Natural killer cell (primary cell): ENCODE measurements at places on chromosomes 11 and 22.

DNA sequence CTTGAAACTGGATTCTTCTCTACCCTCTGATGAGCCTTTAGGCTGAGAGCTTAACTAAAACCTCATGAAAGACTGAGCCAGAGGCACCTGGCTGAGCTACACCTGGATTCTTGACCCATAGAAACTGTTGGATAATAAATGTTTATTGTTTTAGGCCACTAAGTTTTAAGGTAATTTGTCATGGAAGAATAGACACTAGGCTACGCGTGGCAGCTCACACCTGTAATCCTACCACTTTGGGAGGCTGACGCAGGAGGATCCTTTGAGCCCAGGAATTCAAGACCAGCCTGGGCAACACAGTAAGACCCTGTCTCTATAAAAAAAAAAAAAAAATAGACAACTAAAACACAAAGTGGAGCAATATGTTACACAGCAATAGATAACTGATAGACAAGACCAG is 29.2 kb upstream of the UPB1 start:
- DNase-seq = no peak

DNA sequence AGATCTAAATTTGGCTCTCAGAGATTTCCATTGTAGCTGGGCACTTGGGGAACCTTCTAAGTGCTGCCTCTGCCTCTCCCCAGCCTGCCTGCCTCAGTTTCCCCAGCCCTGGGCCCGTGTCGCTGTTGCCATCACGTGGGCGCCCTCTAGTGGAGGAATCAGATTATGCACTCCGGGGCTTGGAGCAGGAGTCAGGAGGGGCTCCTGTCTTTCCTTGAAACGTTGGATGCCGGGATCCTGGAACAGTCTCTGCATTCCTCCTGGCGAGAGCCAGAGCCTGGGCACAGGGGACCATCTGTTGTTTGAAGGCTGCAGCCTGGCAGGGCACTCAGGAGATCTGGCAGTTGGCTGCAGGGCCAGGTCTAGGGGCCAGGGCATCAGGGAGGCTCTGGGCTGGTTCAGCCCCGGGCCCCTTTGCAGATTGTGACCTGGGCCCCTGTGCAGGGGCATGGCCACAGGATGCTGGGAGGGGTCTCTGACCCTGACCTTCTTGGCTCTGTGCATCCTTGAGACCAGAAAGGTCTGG is 71.6 kb downstream of the LRP5 start:
- DNase-seq = peak; percentile 74

- peak; percentile 82 for DNase-seq
Observed at GRCh38 chr11:65314501-65315203, at the start of gene CDC42EP2. Gene CDC42EP2, plus strand, starts transcription at chr11:65314866. Its CDS starts 6,033 bp downstream, at chr11:65320899.

DNA sequence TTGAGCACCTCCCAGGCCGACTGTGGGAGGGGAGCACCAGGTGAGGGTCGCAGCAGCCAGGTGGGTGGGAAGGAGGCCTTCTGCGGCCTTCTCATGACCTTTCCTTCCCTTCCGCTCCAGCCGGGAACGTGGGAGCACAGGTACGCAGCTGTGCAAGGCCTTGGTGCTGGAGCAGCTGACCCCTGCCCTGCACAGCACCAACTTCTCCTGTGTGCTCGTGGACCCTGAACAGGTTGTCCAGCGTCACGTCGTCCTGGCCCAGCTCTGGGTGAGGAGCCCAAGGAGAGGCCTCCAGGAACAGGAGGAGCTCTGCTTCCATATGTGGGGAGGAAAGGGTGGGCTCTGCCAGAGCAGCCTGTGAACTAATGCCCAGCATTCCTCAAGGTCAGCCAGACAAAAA is 2.6 kb downstream of the IL18BP start:
- DNase-seq = no peak

GRCh38 chr11:113876074-113876797 is 864 bp upstream of the USP28 start:
- DNase-seq = peak; percentile 24

DNA sequence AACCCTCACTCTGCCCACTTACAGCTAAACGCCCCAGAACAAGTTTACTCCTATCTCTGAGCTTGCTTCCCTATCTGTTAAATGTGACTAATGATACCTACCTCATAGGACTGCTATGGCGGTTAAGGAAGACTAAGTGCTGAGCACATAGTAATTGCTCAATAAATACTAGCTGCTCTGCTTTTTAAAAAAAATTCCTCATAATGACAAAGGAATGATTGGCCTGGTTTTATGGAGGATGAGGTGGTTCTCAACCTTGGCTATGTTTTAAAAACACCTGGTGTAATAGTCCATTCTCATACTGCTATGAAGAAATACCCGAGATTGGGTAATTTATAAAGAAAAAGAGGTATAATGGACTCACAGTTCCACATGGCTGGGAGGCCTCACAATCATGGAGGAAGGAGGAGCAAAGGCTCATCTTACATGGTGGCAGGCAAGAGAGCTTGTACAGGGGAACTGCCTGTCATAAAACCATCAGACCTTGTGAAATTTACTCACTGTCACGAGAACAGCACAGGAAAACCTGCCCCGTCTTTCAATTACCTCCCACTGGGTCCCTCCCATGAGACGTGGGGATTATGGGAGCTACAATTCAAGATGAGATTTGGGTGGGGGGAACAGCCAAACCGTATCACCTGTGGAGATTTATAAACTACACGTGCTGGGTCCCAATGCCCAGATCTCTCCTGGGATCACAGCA is 127.2 kb upstream of the SYT13 start:
- no peak for DNase-seq

DNA sequence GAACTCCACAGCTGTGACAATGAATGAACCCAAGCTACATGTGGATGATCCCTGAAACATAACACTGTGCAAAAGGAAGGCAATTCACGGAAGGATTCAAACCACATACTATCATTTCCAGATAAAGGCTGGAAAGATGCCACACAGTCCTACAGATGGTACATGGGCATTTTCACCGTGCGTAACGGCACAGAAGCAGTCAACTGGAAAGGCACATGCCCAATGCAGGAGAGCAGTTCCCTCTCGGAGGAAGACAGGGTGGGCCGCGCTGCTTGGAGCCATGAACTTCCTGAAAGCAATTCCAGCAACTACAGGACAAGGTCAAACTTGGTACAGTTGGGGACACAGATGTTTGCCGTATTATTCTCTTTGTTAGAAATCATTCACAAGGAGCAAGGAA is 103.7 kb downstream of the SHANK2 start:
- no peak for DNase-seq

DNA sequence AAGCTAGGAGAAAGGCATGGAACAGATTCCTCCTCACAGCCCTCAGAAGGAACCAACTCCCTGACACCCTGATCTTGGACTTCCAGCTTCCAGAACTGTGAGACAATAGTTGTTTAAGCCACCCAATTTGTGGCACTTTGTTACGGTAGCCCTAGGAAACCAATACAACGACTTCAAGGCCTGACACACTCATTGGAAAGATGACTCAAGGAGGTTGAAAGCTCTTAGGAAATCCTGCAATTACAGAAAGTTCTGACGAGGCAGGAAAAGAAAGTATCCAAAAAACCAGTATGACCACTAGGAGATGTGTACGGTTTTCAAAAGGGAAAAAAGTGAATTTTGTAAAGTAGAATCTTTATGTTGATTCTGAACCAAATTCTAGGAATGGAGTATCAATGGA is 161.4 kb downstream of the SWAP70 start:
- DNase-seq = no peak

DNA sequence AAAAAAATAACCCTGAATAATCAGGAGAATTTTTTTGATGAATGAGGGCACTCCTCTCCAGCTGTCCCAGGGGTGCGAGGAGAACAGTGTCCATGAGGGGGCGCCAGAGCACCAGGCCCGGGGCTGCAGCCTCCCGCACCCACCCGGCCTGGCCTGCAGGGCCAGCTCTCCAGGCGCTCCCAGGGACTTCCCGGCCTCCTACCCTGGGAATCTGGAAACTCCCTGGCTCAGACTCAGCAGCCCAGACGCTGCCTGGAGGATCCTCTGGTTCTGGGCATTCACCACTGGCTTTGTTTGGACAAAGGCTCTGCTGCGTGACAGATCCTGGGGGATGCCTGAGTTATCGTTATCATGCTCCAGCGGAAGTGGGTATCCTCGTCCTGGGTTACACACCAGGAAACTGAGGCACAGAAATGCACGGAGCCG is 31.0 kb downstream of the MCM5 start:
- peak; percentile 75 for DNase-seq

- DNase-seq = no peak
Observed at GRCh38 chr22:43777286-43777685, 34.8 kb downstream of the EFCAB6 start.

DNA sequence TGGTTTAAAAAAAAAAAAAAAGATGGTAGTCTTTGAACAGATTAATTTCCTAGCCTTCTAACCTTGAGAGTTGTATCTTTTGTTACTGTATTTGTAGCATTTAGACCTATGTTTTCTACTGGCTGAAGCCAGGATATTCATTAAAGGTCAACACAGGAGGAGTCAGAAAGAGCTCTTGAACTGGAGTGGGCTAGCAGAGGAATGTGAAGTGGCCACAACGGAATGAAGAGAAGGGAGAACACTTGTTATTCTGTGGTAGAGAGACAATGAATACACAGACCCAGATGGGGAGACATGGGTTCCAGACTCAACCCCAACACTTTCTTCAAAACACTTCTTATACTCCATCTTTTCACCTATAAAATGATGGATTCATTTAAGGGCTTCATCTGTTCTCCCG is 88.1 kb downstream of the RELT start:
- DNase-seq = no peak

GRCh38 chr11:612201-612960 is 3.4 kb downstream of the IRF7 start:
- peak; percentile 49 for DNase-seq

- DNase-seq = no peak
Observed at GRCh38 chr11:134097166-134097565, 28.3 kb downstream of the JAM3 start.

DNA sequence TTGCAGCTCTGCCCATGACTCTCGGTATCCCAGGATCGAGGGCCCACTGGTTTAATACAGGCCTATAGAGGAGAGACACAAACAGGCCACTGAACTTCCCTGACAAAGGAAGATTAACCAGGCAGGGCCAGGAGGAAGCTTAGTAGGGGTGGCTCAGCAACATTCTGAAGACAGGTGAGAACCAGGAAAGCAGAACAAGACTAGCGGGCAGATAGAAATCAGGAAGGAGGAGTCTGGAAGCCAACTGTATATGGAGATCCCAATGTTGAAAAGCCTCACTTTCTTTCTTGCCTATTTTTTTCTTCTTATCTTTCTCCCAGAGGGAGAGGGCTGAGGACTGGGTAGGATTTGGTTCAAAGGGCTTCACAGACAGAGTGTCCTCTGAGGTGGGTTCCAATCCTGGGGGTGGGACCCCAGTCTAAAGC is 5.4 kb downstream of the PI4KA start:
- DNase-seq = no peak

- DNase-seq = no peak
Observed at GRCh38 chr11:368414-369335, 624 bp upstream of the B4GALNT4 start.

DNA sequence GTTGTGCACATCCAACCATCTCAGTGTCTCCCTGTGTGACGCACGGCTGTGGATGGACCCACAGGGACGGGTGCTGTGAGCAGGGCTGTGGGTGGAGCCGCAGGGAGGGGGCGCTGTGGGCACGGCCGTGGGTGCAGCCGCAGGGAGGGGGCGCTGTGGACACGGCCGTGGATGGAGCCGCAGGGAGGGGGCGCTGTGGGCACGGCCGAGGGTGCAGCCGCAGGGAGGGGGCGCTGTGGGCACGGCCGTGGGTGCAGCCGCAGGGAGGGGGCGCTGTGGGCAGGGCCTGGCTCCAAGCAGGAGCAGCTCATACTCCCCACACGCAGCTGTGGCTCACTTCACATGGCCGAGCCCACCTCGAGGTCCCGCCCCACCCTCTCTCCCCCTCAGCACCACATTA is 6.0 kb upstream of the MAPK11 start:
- DNase-seq = no peak

- DNase-seq = no peak
Observed at GRCh38 chr22:19626042-19626587, 88.2 kb upstream of the SEPTIN5 start.

DNA sequence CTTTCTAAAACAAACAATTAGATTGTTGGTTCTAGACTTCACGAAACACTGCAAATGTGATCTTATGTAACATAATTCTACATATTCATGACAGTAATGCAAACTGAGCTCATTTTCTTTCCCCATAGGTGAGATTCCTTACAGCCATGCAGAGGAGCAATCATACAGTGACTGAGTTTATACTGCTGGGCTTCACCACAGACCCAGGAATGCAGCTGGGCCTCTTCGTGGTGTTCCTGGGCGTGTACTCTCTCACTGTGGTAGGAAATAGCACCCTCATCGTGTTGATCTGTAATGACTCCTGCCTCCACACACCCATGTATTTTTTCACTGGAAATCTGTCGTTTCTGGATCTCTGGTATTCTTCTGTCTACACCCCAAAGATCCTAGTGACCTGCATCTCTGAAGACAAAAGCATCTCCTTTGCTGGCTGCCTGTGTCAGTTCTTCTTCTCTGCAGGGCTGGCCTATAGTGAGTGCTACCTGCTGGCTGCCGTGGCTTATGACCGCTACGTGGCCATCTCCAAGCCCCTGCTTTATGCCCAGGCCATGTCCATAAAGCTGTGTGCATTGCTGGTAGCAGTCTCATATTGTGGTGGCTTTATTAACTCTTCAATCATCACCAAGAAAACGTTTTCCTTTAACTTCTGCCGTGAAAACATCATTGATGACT is 1.5 kb downstream of the OR9G1 start:
- no peak for DNase-seq

DNA sequence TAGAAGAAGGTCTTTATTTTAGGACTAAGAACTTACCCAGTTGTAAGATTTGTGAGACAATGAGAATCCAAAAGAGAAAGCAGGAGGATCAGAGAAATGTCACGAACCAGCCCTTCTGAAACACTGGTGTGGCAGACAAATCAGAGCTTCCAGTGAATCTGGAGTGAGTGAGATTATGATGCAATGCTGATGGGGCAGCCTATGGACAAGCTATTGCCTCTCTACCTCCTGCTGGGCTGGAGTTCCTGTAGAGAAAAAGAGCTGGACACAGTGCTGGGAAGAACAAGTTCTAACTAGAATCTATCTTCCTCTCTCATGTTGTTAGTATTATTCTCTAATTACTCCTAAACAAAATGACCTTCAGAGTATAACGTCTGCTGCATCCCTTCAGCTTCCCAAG is 12.0 kb upstream of the ANO3 start:
- DNase-seq = no peak

- no peak for DNase-seq
Observed at GRCh38 chr22:46442217-46442853, 95.1 kb downstream of the CELSR1 start.

GRCh38 chr11:2885678-2886081 is at the start of gene CDKN1C:
Gene CDKN1C, minus strand, starts transcription at chr11:2885775. Its CDS starts 319 bp downstream, at chr11:2885456.
- DNase-seq = peak; percentile 82

- no peak for DNase-seq
Observed at GRCh38 chr22:36734171-36735058, 30.9 kb upstream of the CACNG2 start.

- DNase-seq = no peak
Observed at GRCh38 chr22:49271831-49272230, 555.8 kb downstream of the BRD1 start.
